ENCODE measurements at places on chromosomes 12 and 14. TPM values are rescaled to one million over a fixed set of nuclear protein-coding genes. Genes with fewer than 3 reads are reported as not detected.
A peak's percentile ranks its signal among the peaks of the same experiment; 100 is the strongest.

- peak; percentile 75 for DNase-seq
Measured at GRCh38 chr14:68547305-68548193, 245.3 kb downstream of the ZFP36L1 start.

DNA sequence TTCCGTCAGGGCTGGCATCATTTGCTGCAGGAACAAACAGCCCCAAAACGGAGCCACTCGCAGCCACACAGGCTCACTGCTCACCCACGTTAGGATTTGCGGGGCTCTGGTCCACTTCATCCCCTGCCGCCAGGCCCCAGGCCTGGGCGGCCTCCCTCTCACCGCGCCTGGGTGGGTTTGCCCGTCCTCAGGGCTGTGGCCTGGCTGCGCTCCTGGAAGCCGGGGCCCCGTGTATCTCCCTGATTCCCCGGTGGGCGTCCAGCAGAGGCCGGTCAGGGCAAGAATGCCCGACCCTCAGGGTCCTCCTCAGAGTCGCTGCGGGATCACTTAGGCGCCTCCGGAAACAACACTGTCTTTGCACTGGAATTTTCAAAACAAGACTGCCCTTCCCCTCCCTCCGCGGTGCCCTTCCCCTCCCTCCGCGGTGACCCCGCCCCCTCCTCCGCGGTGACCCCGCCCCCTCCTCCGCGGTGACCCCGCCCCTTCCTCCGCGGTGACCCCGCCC is 15.7 kb upstream of the FBRSL1 start:
- no peak for DNase-seq

DNA sequence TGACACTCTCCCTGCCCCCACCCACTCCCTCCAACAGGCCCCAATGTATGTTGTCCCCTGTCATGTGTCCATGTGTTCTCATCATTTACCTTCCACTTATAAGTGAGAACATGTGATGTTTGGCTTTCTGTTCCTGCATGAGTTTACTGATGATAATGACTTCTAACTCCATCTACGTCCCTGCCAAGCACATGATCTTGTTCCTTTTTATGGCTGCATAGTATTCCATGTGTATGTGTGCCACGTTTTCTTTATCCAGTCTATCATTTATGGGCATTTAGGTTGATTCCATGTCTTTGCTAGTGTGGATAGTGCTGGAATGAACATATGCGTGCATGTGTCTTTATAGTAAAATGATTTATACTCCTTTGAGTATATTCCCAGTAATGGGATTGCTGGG is 100.0 kb upstream of the LHX5 start:
- DNase-seq = no peak

DNA sequence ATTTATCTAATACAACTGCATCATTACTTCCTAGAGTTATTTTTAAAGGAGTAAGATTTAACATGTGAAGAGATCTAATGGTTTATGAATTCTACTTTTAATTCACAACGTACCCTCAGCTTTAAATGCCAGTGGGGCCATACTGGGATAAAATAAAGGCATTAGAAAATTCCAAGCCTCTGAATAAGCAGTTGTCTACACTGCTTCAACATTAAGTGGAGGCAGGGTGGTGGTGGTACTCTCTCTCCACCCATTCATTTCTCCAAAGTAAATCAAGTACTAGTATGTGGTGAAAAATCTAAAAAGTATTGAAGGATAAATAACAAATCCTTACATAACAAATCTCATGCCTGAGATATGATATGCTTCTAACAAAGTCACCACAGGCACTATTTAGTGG is 52.4 kb downstream of the FERMT2 start:
- no peak for DNase-seq

- DNase-seq = no peak
Measured at GRCh38 chr14:91205459-91205858, 39.0 kb downstream of the GPR68 start.

GRCh38 chr14:81120501-81120900 is 100.3 kb downstream of the GTF2A1 start:
- DNase-seq = no peak

GRCh38 chr12:114266536-114266935 is 139.4 kb downstream of the TBX5 start:
- DNase-seq = no peak

DNA sequence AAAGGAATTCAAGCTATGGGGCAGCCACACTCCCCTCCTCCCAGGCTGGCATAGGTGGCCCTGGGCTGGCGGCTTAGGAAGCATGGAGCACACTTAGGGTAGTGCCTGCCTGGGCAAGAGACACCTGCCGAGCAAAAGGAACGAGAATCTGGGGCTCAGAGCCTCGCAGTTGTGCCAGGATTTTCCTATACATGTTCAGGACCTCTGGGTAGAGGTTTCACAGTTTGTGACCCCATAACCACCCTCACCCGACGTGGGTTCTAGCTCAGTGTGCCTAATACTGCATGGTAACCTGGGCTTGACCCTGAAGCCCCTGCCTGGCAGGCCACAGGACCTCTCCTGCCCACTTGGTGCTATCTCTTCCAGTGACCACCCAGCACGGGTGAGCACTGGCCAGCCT is 99.5 kb downstream of the FBXL14 start:
- DNase-seq = no peak

DNA sequence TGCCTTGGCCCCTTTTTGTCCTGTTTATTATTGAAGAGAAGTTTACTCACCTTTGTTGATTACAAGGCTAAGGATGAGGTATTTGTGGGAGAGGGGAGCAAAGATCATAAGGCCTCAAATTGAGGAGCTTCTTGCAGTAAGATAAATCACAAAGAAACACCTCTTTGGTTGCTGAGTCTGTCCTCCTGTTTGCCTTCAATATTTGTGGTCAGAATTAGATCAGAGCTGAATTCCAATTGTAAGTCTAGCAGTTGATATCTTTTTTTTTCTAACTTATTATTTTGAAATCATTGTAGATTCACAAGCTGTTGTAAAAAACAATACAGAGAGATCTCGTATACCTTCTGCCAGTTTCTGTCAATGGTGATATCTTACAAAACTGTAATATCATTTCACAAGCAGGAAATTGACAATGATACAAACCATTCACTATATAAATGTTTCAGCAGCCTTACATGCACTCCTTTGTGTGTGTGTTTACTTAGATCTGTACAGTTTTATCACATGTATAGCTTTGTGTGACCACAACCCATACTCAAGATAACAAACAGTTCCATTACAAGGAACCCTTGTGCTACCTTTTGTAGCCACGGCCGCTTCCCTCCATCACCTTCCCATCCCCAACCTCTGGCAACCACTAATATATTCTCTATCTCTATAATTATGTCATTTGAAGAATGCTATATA is 97.4 kb downstream of the KICS2 start:
- DNase-seq = no peak

Gene NRL
- 1.6 TPM for total RNA-seq

GRCh38 chr14:70188659-70189455 is at the start of gene SLC8A3:
SLC8A3 (minus strand) TSS chr14:70188951; CDS start chr14:70168422, 20,529 bp downstream.
- DNase-seq = peak; percentile 30

- no peak for DNase-seq
Measured at GRCh38 chr14:105080161-105080560, 14.9 kb upstream of the GPR132 start.

GRCh38 chr14:95519699-95520098 is 3.2 kb upstream of the SYNE3 start:
- peak; percentile 87 for DNase-seq

- DNase-seq = no peak
Measured at GRCh38 chr12:4796694-4797482, 76.7 kb downstream of the GALNT8 start.

DNA sequence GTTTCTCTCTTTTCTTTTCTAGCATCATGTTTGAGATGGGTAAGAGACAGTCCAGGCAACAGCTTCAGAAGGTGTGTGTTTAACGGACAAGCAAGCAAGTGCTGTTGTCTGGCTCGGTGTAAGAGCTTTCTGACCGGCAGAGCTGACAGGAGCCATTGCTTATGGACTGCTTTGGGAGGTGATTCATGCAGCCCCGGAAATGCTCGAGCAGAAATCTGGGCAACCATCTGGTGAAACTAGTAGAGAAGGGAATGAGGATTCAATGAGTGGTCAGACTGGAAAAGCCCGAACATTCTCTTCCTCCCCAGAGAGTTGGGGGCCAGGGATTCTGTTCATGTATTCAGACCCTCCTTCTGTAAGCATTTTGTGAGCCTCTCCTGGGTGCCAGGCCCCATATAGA is 24.4 kb downstream of the TUNAR start:
- DNase-seq = no peak

DNA sequence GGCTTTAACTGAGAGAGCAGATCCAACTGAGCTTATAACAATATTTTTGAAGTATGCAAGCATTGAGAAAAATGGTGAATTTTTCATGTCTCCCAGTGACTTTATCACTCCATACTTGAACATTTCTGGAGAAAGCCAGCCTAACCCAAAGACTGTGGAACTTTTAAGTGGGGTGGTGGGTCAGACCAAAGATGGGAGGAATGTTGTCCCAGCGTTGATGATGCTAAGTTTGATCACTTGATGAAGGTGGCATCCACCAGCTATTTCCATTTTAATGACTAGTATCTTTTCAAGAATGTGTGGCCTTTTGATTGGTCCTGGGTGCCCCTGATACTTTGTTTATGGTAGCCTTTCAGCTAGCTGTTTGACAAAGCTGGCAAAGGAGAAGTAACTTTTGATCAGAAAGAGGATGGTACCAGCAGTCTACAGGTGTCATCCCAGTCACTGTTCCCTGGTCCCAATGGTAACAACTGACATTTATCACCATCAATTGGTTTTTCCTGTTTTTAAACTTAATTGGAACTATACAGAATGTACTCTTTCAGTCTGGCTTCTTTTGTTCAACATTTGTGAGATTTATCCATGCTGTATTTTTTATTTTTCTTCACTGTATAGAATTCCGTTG is 14.2 kb downstream of the SINHCAF start:
- DNase-seq = no peak

Gene TOMM20L
- not detected for total RNA-seq

GRCh38 chr14:87888136-87888999 is 104.6 kb downstream of the GALC start:
- DNase-seq = peak; percentile 43

DNA sequence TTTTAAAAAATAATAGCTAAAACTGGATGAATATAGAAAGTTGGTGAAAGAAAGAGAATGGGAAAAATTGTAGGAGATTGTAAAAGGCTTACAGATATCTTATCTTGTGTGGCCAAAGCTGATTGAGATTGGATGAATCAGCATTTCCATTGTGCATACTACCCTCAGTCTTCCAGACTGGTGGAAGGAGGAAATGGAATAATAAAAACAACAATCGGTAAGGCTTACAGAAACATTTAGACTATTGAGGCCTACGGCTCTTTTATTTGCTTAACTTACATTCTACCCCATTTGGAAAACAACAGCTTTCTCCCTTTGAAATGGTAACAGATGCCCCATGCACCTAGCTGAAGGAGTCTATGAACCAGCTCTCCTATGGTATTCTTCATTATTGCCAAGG is 129.8 kb downstream of the PTPRB start:
- DNase-seq = no peak

DNA sequence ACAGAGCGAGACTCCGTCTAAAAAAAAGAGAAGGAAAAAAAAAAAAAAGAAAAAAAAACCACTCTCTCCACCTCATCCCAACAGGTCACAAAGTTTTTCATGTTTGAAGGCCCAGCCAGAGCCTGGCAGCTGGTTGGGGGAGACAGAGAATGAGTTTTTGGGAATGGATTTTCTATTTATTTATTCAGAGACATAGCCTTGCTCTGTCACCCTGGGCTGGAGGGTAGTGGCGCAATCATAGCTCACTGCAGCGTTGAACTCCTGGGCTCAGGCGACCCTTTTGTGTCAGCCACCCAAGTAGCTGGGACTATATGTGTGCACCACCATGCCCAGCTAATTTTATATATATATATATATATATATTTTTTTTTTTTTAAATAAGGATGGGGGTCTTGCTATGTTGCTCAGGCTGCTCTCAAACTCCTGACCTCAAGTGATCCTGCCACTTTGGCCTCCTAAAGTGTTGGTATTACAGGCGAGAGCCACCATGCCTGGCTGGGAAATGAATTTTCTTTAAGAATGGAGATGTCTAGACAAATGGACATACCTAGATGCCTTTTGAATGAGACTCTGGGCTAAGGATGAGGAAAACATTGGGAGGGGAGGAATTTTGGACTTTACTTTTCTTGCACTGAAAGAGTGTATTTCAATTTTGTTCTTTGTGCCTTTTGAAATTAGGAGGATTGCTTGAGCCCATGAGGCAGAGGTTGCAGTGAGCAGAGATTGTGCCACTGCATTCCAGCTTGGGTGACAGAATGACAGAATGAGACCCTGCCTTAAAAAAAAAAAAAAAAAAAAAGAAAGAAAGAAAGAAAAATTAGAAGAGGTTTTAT is 16.9 kb upstream of the PPP1R1A start:
- no peak for DNase-seq

- DNase-seq = no peak
Measured at GRCh38 chr12:119631930-119632678, 35.8 kb upstream of the PRKAB1 start.

Gene GPD1
- total RNA-seq = 88.6 TPM

Gene RNASE7
- total RNA-seq = not detected

GRCh38 chr12:3752741-3753486 is at the start of gene CRACR2A:
CRACR2A (minus strand) TSS chr12:3753109; CDS start chr12:3696999, 56,110 bp downstream.
- DNase-seq = peak; percentile 85

Gene OTX2
- total RNA-seq = not detected

GRCh38 chr14:41303506-41303905 is 303.2 kb upstream of the LRFN5 start:
- DNase-seq = no peak

DNA sequence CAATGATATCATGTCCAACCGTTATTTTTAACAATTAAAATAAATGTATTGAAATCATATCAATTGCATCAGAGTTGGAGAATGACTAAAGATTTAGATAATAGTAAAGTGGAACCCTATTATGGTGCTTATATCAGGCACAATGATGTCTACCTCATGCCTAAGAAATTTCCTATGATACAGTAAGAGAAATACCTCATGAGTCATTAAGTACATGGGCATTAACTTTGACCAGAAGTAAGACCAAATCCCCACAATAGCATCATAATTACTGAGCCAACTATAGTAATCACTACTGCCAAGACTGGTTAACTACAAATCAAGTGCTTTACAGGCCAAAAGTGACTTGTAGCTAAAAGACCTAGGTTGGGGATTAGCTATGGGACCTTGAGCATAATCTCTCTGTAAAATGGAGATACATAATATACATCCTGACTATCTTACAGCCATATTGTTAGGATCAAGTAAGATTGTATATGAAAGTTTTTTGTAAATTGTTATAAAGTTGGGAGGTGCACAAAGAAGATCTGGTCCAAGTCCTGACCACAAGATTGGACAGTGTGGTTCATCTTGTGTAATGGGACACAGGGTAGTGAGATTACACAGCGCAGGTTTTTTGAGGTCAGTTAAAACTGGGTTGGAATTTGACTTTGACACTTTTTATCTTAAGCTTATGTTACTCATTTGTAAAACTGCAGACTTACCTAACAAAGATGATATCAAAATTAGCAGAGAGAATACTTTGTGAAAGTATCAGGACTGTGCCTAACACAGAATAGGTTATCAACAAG is 60.5 kb downstream of the ERGIC2 start:
- DNase-seq = no peak

Data from left cardiac atrium (tissue), 4 donors.